A673 (cell line): ENCODE measurements at places on chromosomes 6 and 20. TPM values are rescaled to one million over a fixed set of nuclear protein-coding genes. Genes with fewer than 3 reads are reported as not detected.

The FERMT1 gene
- 1.3 and 2.0 TPM in 2 replicates for total RNA-seq

The SYNE1 gene
- 12.1 and 15.5 TPM in 2 replicates for total RNA-seq

The PRSS16 gene
- 0.64 and 0.85 TPM in 2 replicates for total RNA-seq

The ACTL10 gene
- total RNA-seq: 0.39 and 0.47 TPM in 2 replicates

- no peaks in the 10 kb centered on the region for H3K4me1 ChIP-seq
- no peak for DNase-seq
- no peak overlapping the region for H3K4me3 ChIP-seq
- no peak overlapping the region for H3K27ac ChIP-seq
Observed at GRCh38 chr20:921068-921467, 4.9 kb upstream of the ANGPT4 start.

DNA sequence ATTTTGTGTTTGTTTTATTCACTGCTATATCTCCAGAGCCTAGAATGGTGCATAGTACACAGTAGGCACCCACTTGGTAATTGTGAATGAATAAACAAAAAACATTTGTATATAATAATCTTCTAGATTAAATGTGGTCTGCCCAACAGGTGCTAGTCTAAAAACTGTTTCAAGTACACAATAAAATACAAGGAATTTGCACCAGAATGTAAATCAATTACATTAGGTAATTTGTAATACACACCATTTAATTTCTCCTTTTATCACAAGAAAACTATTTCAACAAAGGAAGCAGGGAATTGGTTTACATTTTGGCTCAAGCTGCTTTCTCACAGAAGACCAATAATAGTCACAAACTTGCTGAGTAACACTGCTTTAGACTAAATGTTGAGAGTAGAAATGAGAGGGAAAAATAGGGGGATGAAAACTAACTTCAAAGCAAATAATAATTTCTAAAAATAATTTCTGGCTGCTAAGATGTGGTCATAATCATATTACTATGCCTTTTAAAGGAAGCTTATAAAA lies 22.1 kb downstream of the RUNX2 start:
- no peak for DNase-seq
- no peaks in the 10 kb centered on the region for H3K36me3 ChIP-seq
- no peaks in the 10 kb centered on the region for H3K27me3 ChIP-seq
- peaks cover 10% of the 10 kb centered on the region for H3K4me1 ChIP-seq

DNA sequence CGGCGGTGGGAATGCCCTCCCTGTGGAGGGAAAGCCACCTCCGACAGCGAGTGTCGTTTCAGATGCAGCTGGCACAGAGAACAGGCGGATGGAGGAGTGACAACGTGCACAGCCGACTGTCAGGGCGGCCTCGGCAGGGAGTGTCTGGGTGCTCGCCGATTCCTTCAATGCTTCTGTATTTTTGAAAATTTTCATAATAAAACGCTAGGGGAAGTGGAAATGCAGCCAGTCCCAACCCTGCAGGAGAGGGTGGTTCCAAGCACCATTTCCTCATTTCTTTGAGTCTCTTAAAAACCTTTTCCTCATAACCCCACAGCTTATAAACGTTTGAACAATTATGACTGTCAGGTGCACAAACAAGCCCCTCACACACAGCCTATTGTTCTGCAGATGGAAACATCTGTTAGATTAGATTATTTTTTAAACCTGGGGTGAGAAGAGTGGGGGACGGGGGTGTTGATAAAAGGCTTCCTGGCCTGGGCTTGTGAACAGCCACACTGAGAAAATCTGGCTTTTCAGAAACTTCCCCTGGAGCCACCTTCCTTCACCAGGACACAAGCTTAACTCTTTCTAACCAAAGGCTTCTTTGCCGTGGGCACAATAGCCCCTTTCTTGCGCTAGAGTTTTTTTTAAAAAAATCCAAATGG lies 228.9 kb downstream of the ANKRD60 start:
- H3K36me3 ChIP-seq: no peaks in the 10 kb centered on the region
- H3K4me3 ChIP-seq: no peak overlapping the region
- no peaks in the 10 kb centered on the region for H3K4me1 ChIP-seq
- no peak overlapping the region for H3K27ac ChIP-seq
- DNase-seq: no peak

- DNase-seq: no peak
- no peaks in the 10 kb centered on the region for H3K4me1 ChIP-seq
- no peaks in the 10 kb centered on the region for H3K27me3 ChIP-seq
- no peak overlapping the region for H3K4me3 ChIP-seq
- H3K36me3 ChIP-seq: no peaks in the 10 kb centered on the region
Observed at GRCh38 chr20:47204008-47204849, 152.3 kb downstream of the ZMYND8 start.

DNA sequence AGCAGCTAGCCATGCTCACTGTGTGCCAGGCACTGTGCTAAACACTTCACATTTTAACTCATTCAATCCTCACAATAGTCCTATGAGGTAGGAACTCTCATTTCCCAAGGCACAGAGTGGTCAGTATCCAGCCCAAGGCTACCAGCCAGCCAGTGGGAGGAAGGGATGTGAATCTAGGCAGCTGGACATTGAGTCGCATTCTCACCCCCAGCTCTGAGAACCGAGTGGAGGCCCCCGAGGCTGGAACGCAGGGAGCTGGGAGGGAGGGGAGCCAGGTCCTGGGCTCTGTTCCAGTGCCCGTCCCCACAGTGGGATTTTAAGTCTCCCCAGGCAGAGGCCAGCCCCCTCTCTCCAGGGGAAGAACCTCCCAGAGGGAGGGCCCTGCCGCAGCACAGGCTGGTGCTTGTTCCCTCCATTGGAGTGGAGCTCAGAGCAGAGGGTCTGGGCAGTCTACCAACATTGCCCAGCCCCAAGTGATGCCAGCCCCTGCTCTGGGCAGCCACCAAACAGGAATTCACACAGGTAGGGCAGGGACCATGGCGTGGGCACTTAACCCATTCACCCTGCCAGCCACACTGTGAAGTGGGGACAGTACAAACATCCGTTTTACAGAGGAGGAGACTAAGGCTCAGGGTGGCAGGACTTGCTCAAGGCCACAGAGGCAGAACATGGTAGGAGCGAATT lies 131.3 kb downstream of the CEBPB start:
- H3K27me3 ChIP-seq: no peaks in the 10 kb centered on the region
- no peak overlapping the region for H3K4me3 ChIP-seq
- H3K36me3 ChIP-seq: no peaks in the 10 kb centered on the region
- no peak overlapping the region for H3K27ac ChIP-seq

DNA sequence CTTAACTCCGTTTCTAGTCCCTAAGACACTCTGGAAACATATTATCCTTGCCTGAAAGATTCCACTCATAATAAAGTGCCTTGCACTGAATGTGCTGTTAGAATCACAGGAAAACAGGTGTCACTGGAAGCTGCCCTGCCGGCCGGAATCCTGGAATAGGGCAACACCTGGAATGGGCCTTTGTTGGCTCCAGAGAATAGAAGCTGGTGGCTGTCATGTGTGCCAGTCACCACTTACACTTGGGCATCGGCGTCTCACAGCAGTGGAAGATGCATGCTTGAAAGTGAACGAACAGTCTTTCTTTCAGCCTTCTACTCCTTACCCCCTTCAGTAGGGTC lies 90.8 kb upstream of the AFDN start:
- H3K27me3 ChIP-seq: no peaks in the 10 kb centered on the region
- peaks cover 5% of the 10 kb centered on the region for H3K4me1 ChIP-seq
- H3K36me3 ChIP-seq: no peaks in the 10 kb centered on the region
- no peak overlapping the region for H3K27ac ChIP-seq
- no peak for DNase-seq

DNA sequence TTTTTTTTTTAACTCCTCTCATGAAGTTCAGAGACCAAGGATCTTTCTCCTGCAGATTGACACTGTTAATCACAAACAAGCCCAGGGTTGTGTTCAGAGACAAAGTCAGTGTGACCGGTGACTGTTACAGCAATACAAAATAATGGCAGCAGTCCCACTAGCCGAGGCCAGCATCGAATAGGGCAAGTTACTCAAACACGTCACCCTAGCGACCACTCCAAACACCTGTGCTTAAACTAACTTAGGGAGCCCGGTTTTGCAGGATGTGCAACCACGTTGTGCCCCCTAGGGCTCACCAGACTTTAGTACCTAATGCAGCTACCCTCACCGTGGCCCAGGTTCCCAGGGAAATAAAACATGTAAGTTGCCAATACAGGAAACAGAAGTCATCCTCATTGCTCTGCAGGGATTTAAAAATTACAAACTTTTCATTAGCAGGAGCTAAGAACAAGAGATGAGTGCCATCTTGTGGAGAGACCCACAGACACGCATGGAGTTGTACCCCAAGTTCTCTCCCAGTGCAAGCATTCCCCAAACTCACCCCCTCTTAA lies 38.1 kb downstream of the FAM50B start:
- H3K36me3 ChIP-seq: no peaks in the 10 kb centered on the region
- H3K27me3 ChIP-seq: no peaks in the 10 kb centered on the region
- H3K27ac ChIP-seq: no peak overlapping the region
- H3K4me3 ChIP-seq: no peak overlapping the region

DNA sequence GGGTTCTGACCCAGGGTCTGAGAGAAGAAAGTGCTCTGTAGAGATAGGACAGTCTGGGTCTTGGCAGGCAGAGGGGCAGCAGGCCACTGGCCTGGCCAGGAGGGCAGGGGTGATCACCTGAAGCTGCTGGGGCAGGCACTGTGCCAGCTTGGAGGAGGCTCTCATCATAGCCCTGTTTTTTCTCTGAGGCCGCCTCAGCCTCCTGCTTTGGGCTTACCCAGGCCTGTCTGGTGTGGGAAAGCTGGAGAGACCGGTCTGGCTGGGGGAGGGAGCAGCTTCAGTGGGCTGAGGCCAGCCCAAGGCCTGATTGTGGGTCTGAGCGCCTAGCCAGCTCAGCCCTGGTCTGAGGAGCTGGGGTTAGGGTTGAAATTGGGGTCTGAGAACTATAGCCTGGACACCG lies 3.9 kb downstream of the LPIN3 start:
- H3K4me3 ChIP-seq: no peak overlapping the region
- no peak overlapping the region for H3K27ac ChIP-seq
- H3K4me1 ChIP-seq: peaks cover 5% of the 10 kb centered on the region
- no peak for DNase-seq
- no peaks in the 10 kb centered on the region for H3K36me3 ChIP-seq

DNA sequence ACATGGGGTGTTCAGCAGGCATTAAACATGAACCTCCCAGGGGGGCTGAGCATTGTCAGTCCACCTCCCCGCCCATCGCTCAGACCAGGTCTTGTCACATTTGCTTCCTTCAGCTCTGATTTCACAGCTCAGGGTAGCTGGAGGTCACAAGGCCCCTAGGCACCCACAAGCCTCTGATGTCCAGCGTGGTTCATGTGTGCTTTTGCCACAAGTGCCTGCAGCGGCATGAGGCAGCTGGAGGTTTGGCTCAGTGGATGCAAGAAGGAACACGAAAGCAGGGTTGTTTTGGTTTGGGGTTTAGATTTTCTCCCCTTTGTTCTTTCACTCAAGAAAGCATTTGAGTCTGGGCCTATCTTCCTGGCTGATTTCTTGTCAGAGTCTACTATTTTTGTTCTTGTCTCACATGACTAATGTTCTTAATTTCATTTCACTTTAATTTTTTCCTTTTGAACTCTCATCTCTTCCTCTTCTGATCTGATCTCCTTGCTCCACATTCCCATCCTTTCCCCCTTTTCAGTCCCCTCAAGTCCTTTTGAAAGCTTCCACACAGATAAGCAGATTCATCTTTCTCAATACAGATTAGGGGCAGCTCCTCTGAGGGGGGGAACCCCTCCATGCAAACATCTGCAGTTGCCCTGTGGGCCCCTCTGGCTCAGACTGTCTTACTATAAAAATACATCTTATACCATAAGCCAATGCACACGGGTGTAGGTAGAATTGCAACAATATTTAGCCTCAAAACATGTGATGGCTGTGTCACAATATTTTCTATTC lies 68.1 kb upstream of the CEP85L start:
- no peak for DNase-seq
- no peak overlapping the region for H3K4me3 ChIP-seq
- H3K27ac ChIP-seq: no peak overlapping the region
- H3K27me3 ChIP-seq: no peaks in the 10 kb centered on the region
- H3K4me1 ChIP-seq: no peaks in the 10 kb centered on the region
- H3K36me3 ChIP-seq: no peaks in the 10 kb centered on the region

GRCh38 chr6:41028561-41029412 lies 10.2 kb downstream of the UNC5CL start:
- DNase-seq: no peak
- no peaks in the 10 kb centered on the region for H3K27me3 ChIP-seq
- no peak overlapping the region for H3K27ac ChIP-seq
- no peaks in the 10 kb centered on the region for H3K36me3 ChIP-seq
- H3K4me3 ChIP-seq: peak overlapping the region; percentile 31

- H3K4me3 ChIP-seq: no peak overlapping the region
- DNase-seq: peak; percentile 82
- H3K27ac ChIP-seq: no peak overlapping the region
- H3K4me1 ChIP-seq: no peaks in the 10 kb centered on the region
- H3K36me3 ChIP-seq: no peaks in the 10 kb centered on the region
Observed at GRCh38 chr6:17584241-17584803, 15.8 kb upstream of the FAM8A1 start.

DNA sequence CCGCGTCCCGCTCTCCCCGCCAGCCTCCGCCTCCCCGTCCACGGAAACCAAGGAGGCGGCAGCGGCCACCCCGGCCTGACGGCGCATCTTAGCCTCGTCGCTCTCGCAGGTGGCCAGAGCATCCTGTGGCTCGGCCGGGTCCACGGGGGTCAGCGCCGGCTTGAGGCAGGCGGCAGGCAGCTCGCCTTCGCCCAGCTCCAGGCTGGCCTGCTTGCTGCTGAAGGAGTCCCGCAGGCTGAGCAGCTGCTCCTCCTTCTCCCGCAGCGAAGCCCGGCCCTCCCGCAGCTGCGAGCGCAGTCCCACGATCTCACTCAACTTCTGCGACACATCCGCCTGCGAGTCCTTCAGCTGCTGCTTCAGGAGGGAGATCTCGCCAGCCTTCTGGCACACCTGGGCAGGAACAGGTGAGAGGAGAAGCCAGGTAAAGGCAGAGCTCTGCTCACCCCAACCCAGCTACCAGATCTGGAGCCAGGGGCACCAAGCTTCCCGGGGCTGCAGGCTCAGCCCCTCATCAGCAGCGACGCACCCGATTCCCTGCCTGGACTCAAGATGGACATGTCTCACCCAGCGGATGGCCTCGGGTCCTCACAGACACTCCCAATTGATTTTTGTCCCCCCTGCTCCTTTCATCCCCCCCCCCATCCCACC lies 5.2 kb upstream of the FASTKD5 start:
- no peaks in the 10 kb centered on the region for H3K36me3 ChIP-seq
- DNase-seq: no peak
- H3K27ac ChIP-seq: no peak overlapping the region

GRCh38 chr20:14956026-14956425 lies 618.6 kb upstream of the FLRT3 start:
- no peak for DNase-seq
- H3K27ac ChIP-seq: no peak overlapping the region
- H3K27me3 ChIP-seq: no peaks in the 10 kb centered on the region
- no peak overlapping the region for H3K4me3 ChIP-seq
- no peaks in the 10 kb centered on the region for H3K36me3 ChIP-seq
- H3K4me1 ChIP-seq: no peaks in the 10 kb centered on the region

- H3K27ac ChIP-seq: no peak overlapping the region
- no peaks in the 10 kb centered on the region for H3K27me3 ChIP-seq
- no peak for DNase-seq
- H3K4me3 ChIP-seq: no peak overlapping the region
Observed at GRCh38 chr20:50308513-50309279, 118.1 kb downstream of the CEBPB start.

DNA sequence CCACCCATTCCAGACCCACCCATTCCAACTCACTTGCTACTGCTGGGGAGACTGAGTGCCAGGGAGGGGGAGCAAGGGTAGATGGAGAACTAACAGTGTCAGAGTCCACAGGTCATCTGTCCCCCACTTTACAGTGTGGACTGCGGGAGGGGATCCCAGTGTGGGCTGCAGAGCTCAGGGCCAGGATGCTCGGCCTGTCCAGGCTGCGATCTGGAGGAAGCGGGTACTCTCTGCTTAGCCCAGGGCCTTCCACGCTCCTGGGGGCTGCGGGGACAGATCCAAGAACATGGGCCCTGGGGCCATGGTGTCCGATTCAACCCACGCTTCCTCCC lies 14.1 kb upstream of the GATA5 start:
- DNase-seq: no peak
- H3K4me3 ChIP-seq: no peak overlapping the region
- no peak overlapping the region for H3K27ac ChIP-seq
- H3K27me3 ChIP-seq: peaks cover 43% of the 10 kb centered on the region
- no peaks in the 10 kb centered on the region for H3K36me3 ChIP-seq
